ENCODE measurements at places on chromosomes 3 and 15. TPM values are rescaled to one million over a fixed set of nuclear protein-coding genes. Genes with fewer than 3 reads are reported as not detected.

The AADAC gene
- 0.95 TPM for total RNA-seq

The GOLGA6L7 gene
- total RNA-seq, result not detected

The CADM2 gene
- 8.7 TPM for total RNA-seq

The GMNC gene
- total RNA-seq, result not detected

The ST3GAL6 gene
- total RNA-seq, result 16.1 TPM

The TJP1 gene
- total RNA-seq, result 94.6 TPM

The MUSTN1 gene
- 34.7 TPM for total RNA-seq

The TEX55 gene
- total RNA-seq, result not detected

The GPR171 gene
- total RNA-seq, result 4.0 TPM

The SAXO2 gene
- 0.19 TPM for total RNA-seq

The TMEM89 gene
- not detected for total RNA-seq

The MTHFS gene
- total RNA-seq, result 35.3 TPM

The SLC38A3 gene
- total RNA-seq, result 0.84 TPM

The NEK11 gene
- total RNA-seq, result 6.2 TPM

The TIPIN gene
- total RNA-seq, result 5.8 TPM

The ABTB1 gene
- total RNA-seq, result 114 TPM

The TRPM1 gene
- total RNA-seq, result not detected

Data from omental fat pad (tissue), 4 donors.